NCI-H69 (cell line): ENCODE measurements at places on chromosomes 12 and 14.

DNA sequence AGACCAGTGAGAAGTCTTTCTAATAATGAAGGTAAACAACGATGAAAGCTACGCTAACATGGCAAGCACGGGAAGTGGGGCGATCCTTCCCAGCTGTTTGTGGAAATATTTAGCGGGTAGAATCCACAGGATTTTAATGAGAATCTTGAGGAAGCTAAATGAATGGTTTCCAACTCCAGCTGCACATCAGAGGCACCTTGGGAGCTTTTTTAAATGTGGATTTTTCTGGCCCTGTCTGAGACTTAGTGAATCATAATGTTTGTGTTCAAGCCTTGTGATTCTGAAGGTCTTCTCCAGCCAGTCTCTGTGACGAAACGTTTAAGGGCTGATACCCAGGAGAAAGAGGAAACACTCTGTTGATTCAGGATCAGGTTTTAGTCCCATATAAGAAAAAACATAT, 169.8 kb downstream of the CAPZA3 start:
- no peak for DNase-seq

GRCh38 chr14:35174342-35174741, 52.0 kb downstream of the PRORP start:
- no peak for DNase-seq

DNA sequence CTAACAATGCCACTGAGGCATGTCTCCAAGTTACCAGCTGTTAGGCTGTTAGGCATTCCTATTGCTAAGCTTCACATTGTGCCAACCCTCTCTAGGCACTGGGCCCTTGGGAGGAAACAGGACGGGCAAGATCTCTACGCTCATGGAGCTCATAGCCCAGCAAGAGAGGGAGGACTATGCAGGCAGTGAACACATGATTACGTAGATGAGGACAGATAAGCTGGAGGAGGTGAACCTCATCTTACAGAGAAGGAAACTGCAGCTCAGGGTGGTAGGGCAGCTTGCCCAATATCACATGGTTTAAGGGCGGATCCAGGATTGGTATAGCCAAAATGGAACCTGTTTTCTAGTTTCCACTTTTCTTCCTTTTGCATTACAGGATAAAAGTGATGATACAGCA, 7.8 kb downstream of the UBE3B start:
- DNase-seq, result no peak

- peak; percentile 57 for DNase-seq
These were observed 3.1 kb upstream of the RIC8B start for GRCh38 chr12:106771425-106771824.

- no peak for DNase-seq
These were observed 17.2 kb downstream of the DPF3 start for GRCh38 chr14:72876710-72877063.

- DNase-seq, result no peak
These were observed 134.6 kb downstream of the PTPRR start for GRCh38 chr12:70785896-70786295.

DNA sequence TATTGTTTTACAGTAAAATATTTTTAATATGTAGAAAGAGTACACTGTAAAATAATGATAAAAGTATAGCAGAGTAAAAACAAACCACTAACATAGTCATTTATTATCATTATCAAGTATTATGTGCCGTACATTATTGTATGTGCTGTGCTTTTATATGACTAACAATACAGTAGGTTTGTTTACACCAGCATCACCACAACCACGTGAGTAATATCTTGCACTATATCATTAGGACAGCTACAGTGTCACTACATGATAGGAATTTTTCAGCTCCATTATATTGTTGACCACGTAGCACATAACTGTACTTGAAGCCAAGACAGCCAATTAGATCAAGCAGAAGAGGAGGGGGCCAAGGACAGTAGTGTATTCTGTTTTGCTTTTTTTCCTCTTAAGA, 415.4 kb downstream of the RAD51B start:
- DNase-seq, result no peak

GRCh38 chr12:104886418-104887401, 71.4 kb downstream of the SLC41A2 start:
- peak; percentile 88 for DNase-seq

GRCh38 chr14:68401317-68401716, 391.6 kb downstream of the ZFP36L1 start:
- DNase-seq, result no peak
